Uterus (tissue), 4 donors: ENCODE measurements at places on chromosomes 11 and 22. TPM values are rescaled to one million over a fixed set of nuclear protein-coding genes. Genes with fewer than 3 reads are reported as not detected.

GRCh38 chr22:20765938-20766337 lies 8.0 kb upstream of the SERPIND1 start:
- no peak for DNase-seq

DNA sequence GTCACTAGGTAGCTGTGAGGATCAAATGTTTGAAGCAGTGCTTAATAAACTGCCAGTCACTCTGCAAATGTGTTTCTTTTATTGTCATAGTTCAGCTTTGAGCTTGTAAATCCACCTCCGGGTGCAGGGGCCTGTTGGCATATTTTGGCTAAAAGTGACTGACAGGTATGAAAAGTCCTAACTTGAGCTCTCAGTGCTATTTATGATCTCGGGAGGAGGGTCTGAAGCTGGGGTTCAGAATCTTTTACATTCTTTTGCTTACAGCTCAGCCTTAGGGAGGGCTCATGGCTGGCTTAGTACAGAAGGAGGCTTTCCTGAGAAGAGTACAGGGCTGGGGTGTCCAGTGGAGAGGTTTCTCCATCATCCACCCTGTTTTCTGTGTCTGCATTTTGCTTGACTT lies 1.5 kb downstream of the ASPHD2 start:
- no peak for DNase-seq

DNA sequence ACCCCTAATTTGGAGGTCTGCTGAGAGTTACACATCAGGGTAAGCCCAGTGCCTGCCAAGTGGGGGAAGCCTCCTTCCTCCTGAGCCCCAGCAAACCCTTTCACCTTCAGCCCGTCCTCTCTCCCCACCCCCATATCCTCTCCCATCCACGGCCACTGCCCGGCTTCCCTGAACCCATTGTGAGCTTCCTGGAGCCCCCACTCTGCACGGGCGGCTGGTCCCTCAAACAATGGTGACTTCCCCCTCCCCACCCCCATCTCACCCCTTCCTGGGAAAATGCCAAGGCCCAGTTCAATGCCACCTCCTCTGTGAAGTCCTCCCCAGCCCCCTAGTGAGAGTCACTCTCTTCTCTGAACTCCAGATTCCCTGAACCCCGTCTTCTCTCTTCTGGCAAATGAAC lies 17.9 kb downstream of the DNAL4 start:
- DNase-seq: no peak

GRCh38 chr11:111733611-111734088 lies 32.5 kb downstream of the PPP2R1B start:
- DNase-seq: peak; percentile 37

GRCh38 chr22:49099496-49100124 lies 728.1 kb downstream of the BRD1 start:
- DNase-seq: no peak

GRCh38 chr11:82692981-82693380 lies 40.7 kb downstream of the FAM181B start:
- no peak for DNase-seq

DNA sequence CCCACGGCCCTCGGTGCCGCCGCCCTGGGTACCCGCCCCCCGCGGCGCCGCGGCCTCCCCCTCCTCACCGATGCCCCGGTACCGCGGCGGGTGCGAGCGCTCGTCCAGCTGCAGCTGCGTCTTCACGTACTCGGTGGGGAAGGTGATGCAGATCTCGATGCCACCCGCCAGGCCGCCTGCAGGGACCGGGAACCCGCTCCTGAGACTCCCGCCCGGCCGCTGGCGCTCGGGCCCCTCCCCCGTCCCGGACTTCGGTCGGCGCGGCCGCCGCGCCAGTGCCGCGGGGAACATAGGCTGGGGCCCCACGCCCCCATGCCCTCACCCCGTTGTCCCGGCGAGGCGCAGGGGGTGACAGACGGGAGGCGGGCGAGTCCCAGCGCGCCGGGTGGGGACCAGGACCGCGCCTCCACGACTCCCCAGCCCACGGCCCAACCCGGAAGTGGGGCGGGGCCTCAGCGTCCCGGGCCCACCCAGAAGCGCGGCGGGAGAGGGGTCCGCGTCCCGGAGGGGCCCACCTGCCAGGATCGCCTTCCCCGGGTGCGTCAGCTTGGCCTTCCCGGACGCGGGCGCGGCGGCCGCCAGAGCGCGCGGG lies 375 bp downstream of the SLC25A1 start:
- DNase-seq: no peak

DNA sequence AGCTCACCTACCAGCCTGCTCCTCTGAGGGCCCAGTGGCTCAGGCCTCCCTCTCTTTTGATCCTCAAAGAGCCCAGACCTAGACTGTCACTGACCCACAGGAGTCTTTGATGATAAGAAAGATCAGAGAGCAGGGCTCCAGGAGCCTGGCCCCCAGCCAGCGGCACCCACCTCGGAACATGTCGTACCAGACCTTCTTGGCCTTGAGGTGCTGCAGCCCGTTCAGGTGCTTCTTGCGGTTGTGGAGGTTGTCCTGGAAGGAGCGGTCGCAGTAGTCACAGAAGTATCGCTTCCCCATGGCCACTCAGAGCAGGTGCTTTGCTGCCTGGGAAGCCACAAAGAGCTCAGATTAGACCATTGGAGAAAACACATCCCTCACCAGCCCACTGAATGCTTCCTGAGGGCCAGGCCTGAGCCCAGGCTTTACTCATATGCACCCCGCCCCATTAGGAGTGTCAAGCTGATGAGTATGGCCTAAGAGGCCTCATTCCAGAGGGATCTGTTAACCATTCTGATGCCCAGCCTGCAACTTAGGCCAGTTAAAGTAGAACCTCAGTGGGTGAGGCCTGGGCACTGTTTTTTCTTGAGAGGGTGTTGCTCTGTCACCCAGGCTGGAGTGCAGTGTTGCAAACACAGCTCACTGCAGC lies 18.4 kb downstream of the ZMAT5 start:
- DNase-seq: no peak

DNA sequence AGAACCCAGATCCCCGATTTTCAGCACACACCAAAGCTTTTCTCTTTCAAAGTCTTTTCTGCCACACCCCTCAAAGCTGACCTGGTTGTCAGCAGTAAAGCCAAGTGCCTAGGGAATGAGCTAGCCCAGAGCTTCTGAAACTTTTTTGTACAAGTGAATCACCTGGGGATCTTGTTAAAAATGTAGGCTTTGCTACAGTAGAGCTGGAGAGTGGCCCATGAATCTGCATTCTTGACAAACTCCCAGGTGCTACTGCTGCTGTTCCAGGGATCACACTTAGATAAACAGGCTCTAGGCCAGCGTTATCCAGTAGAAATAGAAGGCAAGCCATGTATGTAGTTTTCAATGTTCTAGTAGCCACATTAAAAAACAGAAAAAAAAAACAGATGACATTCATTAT lies 21.8 kb upstream of the NAV2 start:
- DNase-seq: no peak

- DNase-seq: no peak
These were observed 11.9 kb downstream of the LMO1 start for GRCh38 chr11:8251616-8252295.

- DNase-seq: no peak
These were observed 61.9 kb downstream of the CYB5R2 start for GRCh38 chr11:7611411-7611810.

DNA sequence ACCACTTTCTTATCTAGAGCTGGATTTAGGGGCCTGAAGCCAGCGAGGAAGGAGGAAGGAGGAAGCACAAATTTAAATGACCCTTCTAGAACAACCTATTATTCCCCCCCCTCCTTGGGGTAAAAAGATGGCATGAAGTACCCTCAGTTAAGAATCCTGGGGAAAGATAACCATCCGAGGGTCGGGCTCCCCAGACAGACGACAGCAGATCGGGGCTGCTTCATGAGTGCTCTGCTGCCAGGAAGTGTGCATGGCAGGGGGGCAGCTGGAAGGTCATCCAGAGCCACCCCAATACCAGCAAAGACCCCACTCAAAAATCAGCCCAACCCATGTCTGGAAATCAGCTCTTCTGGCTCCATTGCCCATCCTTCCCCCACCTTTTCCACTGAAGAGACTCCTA lies 207.5 kb downstream of the CTTN start:
- DNase-seq: no peak

MYBPC3 gene
- total RNA-seq: not detected

PRODH gene
- total RNA-seq: not detected

C11orf16 gene
- total RNA-seq: not detected

STK33 gene
- 12.4 TPM for total RNA-seq

PTGDR2 gene
- 0.49 TPM for total RNA-seq

ASCL3 gene
- total RNA-seq: not detected

SLC37A4 gene
- 18.1 TPM for total RNA-seq

SLC37A2 gene
- total RNA-seq: 0.29 TPM

ALX4 gene
- 2.5 TPM for total RNA-seq

TBX10 gene
- total RNA-seq: not detected
